ENCODE measurements at places on chromosomes 16 and 17.

DNA sequence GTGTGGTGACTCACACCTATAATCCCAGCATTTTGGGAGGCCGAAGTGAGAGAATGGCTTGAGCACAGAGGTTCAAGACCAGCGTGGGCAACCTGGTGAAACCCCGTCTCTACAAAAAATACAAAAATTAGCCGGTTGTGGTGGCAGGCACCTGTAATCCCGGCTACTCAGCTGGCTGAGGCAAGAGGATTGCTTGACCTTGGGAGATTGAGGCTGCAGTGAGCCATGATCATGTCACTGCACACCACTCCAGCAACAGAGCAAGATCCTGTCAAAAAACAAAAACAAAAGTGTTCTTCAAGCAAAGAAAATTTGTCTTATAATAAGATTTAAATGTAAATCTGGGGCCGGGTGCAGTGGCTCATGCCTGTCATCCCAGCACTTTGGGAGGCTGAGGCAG lies 51.5 kb downstream of the PAFAH1B1 start:
- no peak for DNase-seq

DNA sequence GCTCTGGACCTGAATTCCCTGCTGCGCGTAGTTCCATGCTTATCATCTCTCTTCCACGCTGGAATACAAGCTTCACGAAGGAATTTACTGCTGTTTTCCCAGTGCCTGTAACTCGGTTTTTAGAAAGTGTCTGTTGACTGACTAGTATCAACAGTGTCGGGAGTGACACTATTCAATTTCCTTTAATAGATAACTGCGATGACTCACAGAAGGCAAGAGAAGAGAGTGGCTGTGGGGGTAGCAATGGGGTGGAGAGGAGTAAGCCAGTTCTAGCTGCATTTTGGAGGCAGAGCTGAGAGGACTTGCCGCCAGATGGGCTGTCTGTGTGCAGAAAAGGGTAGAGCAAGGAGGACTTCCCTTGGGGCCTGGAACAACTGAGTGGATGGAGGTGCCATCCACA lies 25.2 kb downstream of the B4GALNT2 start:
- DNase-seq = no peak

DNA sequence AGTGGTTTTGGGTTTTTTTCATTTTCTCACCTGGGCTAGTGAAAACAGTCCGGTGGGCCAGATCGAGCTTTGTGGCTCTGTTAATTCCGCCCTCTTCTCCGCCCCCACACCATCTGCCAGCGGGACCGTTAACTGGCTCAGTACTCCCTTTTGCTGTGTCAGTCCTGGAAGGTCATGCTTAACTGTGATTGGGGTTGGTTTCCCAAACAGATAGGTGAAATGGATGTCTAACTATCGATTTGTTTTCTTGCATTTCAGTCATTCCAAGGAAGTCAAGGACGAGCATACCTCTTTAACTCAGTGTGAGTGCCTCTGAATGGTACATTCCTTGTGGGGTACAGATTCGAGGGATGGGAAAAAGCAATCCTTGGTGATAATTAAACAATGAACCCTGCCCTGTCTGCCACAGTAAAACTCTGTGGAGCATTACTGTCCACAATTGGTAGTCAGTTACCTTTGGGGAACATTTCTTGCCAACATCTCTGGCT lies 56.7 kb downstream of the YPEL2 start:
- DNase-seq = no peak

GRCh38 chr16:66651474-66651765 lies 45.1 kb downstream of the CMTM4 start:
- DNase-seq = no peak

GRCh38 chr17:57739402-57740234 lies 5.5 kb downstream of the CCDC182 start:
- DNase-seq = no peak

- peak; percentile 56 for DNase-seq
These were observed 45.4 kb upstream of the EMP2 start for GRCh38 chr16:10625595-10626357.

DNA sequence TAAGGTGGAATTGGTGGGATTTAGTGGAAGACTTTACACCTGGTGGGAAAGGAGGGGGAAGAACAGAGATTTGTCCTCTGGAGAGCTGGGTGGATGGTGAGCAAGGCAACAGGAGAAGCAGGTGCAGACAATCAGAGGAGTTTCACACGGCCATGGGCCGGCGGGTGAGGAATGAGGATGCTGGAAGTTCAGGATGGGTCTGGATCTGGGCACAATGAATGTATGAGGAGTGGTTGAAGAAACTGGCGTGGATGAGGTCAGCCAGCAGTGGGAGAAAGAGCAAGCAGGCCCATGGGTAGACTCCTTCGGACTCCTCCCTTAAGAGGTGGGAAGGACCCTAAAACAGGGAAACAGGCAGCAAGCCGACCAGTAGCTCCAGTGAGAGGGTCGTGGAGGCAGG lies 10.1 kb upstream of the MNT start:
- DNase-seq = no peak

GRCh38 chr17:77675411-77675810 lies 283.1 kb upstream of the TNRC6C start:
- no peak for DNase-seq

- DNase-seq = no peak
These were observed 76.6 kb downstream of the CMIP start for GRCh38 chr16:81521141-81521626.

DNA sequence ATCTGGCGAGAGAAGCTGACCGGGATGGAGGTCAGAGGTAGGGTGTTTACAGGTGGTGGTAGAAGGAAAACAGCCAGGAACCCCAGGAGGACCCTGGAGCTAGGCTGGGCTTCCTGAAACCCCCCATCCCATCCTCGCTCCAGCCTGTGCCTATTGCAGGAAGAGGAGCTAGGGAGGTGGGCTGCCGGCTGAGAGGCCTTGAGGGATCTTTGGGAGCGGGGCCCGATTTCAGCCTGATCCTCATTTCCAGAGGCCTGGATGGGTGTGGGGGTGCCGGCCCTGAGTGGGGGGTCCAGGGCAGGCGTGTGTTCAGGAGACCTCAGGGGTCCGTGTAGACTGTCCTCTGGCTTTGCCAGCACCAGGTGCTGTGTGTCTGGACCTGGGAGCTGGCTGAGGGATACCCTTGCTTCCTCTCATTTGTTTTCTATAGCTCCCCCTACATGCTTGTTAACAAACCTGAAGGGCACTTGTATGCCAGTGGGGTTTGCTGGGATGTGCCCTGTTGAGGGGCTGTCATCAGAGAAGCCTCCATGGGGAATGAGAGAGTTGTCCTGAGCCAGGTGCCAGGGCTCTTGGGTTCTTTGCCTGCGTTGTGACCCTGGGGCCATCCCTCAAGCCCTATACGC lies 18.9 kb upstream of the RAP1GAP2 start:
- no peak for DNase-seq

DNA sequence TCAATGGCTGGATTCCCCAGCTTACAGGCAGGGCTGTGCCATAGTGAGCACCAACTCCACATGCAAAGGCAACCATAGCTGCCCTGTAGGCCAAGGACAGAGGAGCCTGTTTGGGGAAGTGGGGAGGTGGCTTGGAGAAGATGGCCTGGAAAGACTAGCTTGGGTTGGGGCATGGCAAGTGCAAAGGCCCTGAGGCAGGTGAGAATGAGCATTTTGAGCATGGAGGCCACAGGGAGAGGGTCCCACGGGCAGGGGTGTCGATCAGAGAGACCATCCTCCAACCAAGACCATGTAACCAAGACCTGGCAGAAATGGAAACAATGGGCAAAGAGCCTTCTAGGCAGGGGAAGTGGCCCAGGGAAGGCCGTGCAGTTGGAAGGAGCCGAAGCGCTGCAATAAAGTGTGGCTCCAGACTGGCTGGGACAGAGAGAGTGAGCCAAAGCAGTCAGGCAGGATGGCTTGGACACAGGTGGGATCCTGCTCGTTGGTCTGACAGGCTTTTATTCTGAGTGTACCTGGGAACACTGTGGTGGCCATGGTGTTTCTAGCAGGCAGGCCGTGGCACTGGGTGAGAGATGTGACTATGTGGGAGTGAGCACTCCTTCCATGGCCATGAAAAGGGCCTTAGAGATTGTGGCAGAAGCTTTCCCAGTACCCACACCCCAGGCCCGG lies 24.8 kb upstream of the MPRIP start:
- DNase-seq = no peak

- no peak for DNase-seq
These were observed 6.3 kb downstream of the CHD3 start for GRCh38 chr17:7894866-7895265.

DNA sequence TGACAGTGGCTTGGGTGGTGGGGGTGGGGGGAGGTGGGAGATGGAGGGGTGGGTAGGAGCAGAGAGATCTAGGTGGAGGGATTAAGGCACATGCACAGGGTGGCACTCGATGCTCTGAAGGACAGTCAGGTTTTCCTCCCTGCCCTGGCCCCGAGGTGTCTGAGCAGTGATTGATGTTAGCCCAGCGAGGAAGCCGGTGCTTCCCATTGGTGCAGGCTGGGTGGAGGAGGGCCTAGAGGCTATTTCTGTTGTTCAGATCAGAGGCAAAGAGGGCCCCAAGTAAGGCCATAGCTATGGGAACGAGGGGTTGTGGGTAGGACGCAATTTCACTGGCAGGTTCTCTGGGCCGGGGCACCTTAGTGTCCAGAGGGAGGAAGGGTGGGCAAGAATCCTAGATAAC lies 23.1 kb downstream of the CACNA1G start:
- DNase-seq = no peak

DNA sequence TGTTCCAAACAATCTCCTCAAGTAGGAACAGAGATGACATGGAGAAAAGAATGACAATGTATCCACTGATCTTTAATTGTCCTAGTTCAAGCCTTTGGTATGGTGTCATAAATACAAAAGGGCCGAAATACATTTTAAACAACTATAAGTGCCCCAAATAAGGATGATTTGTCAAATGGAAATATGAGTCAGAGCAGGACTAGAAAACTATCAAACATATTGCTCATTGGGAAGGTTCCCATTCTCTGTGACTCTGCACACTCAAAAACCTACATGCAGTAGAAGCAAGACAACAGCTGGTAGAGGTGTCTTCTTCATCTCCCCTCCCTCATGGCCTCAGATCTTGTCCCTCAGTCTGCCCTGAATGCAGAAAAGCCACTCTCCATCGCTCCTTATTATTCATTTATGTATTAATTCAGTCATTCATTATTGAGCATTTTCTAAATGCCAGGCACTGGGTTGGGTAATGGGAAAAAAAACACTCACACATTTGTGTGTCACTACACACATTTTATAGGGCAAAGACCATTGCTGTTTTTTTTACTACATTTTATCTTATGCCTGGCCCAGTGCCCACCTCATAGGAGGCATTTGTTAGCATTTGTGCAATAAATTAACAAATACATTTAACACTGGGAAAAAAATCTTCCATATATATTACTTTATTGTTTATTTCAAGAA lies 10.1 kb downstream of the CA10 start:
- DNase-seq = no peak

DNA sequence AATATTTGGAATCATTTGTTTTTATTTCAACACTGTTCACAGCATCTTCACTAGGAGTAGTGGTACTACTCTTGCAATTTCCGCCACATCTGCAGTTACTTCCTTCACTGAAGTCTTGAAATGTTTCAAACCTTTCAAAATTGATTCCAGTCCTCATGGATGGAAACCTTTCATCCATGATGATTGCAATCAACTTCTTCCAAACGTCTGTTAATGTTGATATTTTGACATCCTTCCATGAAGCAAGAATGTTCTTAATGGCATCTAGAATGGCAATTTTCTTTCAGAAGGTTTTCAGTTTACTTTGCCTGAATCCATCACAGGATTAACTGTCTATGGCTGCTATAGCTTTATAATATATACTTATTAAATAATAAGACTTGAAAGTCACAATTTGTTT lies 736.8 kb upstream of the CA10 start:
- no peak for DNase-seq

DNA sequence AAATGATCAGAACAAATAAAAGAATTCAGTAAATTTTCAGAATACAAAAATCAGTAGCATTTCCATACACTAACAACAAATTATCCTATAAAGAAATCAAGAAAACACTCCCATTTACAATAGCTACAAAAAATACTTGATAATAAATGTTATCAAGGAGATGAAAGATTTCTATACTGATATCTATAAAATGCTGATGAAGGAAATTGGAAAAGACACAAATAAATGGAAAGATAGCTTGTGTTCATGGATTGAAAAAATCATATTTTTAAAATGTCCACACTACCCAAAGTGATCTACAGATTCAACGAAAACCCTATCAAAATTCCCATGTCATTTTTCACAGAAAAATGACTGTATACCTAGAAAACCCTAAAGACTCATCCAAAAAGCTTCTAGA lies 18.1 kb downstream of the SLFN12 start:
- no peak for DNase-seq
